CD4-positive, alpha-beta memory T cell (primary cell): ENCODE measurements at places on chromosomes 3 and 15.

- no peaks in the 10 kb centered on the region for H3K4me1 ChIP-seq
- H3K27me3 ChIP-seq: no peaks in the 10 kb centered on the region
- H3K4me3 ChIP-seq: no peak overlapping the region
Measured at GRCh38 chr3:98343647-98344507, 9.8 kb upstream of the OR5K4 start.

DNA sequence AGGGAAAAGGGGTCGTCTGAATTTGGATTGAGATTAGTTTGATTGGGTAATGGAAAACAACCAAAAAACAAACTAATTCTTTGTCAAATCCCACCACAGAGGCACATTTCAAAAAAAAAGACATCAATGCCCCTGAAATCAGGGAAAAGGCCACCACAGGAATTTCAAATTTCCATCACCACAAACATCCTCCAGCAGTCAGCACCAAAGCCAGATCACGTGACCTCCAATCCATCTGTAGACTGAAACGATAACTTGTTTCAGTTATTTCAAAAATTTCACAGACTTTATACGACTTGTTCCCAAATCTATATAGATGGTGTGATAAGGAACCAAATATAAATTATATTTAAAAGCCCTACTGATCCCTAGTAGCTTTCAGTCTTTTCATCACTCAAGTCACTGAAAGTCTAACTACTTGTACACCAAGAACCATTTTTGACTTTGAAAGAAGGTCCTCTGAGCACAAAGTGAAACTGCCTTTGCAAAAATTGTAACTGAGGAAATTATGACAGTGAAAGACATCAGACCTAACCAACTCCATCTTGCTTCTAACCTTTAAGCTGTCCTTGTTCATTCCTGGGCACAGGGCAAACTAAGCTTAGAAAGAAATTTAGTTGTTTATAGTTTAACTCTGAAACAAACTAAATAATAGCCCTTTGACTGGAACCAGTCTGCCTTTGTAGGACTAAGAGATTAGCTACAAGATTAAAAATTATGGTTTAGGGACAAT, 48.1 kb upstream of the PLCL2 start:
- DNase-seq: no peak
- no peak overlapping the region for H3K4me3 ChIP-seq
- no peaks in the 10 kb centered on the region for H3K36me3 ChIP-seq

DNA sequence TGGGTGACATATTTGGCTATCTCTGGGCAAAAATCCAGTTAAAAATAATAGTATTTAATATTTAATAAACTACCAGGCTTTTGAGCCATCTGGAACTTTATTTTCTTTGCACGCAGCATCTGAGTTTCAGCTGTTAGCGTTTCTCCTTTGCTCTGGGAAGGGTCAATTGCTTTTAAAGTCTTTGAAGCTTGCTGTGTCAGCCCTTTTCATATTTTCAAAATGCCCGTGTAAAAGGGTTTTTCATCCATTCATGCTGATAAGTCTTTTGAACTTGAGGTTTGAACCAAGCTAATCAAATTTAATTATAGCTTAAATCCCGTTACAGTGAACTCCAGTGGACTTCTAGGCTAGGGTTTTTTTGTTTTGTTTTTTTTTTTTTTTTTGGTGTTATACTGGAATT, 79.1 kb downstream of the SLC25A26 start:
- H3K4me1 ChIP-seq: peaks cover 79% of the 10 kb centered on the region
- no peak overlapping the region for H3K4me3 ChIP-seq
- DNase-seq: no peak
- H3K36me3 ChIP-seq: no peaks in the 10 kb centered on the region
- H3K27ac ChIP-seq: no peak overlapping the region

- H3K4me1 ChIP-seq: no peaks in the 10 kb centered on the region
- H3K4me3 ChIP-seq: no peak overlapping the region
- H3K27me3 ChIP-seq: no peaks in the 10 kb centered on the region
- DNase-seq: no peak
Measured at GRCh38 chr3:194443901-194444300, 42.9 kb downstream of the ATP13A3 start.

GRCh38 chr15:48498828-48499227, 146.7 kb downstream of the FBN1 start:
- no peak overlapping the region for H3K4me3 ChIP-seq
- no peaks in the 10 kb centered on the region for H3K36me3 ChIP-seq
- H3K27ac ChIP-seq: no peak overlapping the region
- DNase-seq: no peak
- no peaks in the 10 kb centered on the region for H3K4me1 ChIP-seq

- no peaks in the 10 kb centered on the region for H3K36me3 ChIP-seq
- DNase-seq: no peak
- no peak overlapping the region for H3K4me3 ChIP-seq
- H3K27me3 ChIP-seq: no peaks in the 10 kb centered on the region
- H3K27ac ChIP-seq: no peak overlapping the region
- peaks cover 27% of the 10 kb centered on the region for H3K4me1 ChIP-seq
Measured at GRCh38 chr3:179088306-179088705, 16.7 kb upstream of the ZMAT3 start.

DNA sequence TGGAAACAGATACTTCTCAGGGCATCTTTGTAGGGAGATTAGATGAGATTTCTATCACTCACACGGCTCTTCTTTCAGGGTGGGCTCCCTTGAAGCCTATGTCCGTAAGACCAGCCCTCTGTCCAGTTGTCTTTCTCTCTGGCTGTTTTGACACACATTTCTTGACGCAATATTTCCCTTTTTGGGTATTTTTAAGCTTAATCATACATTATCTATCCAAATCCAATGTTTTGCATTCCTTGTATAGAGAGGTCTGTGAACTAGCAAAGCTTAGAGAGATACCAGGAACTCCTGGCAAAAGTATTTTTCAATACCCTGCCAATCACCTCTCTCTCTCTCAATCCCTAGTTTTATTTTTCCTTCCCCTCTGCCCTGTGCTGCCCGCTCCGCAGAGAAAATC, 79.3 kb downstream of the EOMES start:
- no peaks in the 10 kb centered on the region for H3K27me3 ChIP-seq
- peaks cover 22% of the 10 kb centered on the region for H3K4me1 ChIP-seq
- no peak for DNase-seq
- no peak overlapping the region for H3K27ac ChIP-seq
- no peaks in the 10 kb centered on the region for H3K36me3 ChIP-seq

DNA sequence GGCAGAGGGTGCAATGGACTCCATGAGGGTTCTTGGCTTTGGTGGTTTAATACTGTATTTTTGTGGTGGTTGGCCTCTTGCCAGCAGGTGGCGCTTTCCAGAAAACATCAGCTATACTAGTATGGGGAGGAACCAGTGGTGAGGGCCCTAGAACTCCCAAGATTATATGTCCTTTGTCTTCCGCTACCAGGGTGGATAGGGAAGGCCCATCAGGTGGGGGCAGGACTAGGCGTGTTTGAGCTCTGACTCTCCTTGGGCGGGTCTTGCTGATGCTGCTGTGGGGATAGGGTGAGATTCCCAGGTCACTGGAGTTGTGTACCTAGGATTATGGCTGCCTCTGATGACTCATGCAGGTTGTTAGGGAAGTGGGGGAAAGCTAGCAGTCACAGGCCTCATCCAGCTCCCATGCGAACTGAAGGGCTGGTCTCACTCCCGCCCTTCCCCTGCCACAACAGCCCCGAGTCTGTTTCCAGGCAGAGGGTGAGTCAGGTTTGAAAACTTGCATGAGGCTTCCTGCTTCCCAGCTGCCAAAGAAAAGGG, 357.7 kb downstream of the OTOL1 start:
- no peaks in the 10 kb centered on the region for H3K4me1 ChIP-seq
- DNase-seq: no peak
- H3K4me3 ChIP-seq: no peak overlapping the region
- H3K36me3 ChIP-seq: no peaks in the 10 kb centered on the region
- no peak overlapping the region for H3K27ac ChIP-seq
- H3K27me3 ChIP-seq: no peaks in the 10 kb centered on the region

DNA sequence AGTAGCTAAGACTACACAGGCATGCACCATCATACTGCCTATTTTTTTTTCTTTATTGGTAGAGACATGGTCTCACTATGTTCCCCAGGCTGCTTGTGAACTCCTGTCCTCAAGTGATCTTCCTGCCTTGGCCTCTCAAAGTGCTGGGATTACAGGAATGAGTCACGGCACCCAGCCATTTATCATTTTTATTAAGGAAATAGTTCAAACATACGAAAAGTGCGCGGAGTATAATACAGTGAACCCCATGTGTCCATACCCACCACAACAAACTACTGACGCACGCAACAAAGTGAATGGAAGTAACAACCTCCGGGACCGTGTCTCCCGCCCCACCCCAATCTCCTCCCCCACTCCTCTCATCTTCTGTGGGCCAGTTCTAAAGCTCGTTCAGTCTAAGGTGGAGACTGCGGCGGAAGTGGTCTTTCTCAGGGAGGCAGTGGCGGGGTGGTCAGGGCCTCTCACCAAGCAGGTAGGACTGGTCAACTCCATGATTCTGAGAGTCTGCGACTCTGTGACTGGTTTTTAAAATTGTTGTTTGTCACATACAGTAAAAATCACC, 42.1 kb downstream of the DNAJB8 start:
- H3K27me3 ChIP-seq: no peaks in the 10 kb centered on the region
- no peak for DNase-seq
- no peaks in the 10 kb centered on the region for H3K36me3 ChIP-seq
- H3K4me3 ChIP-seq: no peak overlapping the region

GRCh38 chr15:57134851-57135250, 216.4 kb downstream of the TCF12 start:
- H3K27ac ChIP-seq: no peak overlapping the region
- no peak for DNase-seq
- H3K4me1 ChIP-seq: peaks cover 21% of the 10 kb centered on the region
- H3K4me3 ChIP-seq: no peak overlapping the region
- no peaks in the 10 kb centered on the region for H3K36me3 ChIP-seq

DNA sequence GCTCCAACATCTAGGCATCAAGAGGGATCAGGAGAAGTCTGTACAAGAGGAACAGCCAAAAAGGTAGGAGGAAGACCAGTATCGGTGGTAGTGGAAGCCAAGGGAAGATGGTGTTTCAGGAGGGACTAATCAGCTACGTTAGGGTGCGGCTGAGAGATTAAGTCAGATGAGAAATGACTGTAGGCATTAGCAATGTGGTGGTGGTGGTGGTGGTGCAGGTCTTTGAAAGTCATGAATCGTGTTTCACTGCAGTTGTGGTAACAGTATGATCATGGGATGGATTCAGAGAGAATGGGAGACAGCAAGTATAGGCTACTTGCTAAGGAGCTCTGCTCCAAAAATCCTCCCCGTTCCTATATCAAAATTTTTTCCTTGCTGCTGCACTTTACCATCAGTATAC, 35.5 kb downstream of the ASTE1 start:
- no peak overlapping the region for H3K4me3 ChIP-seq
- no peak for DNase-seq
- no peak overlapping the region for H3K27ac ChIP-seq
- no peaks in the 10 kb centered on the region for H3K27me3 ChIP-seq

- no peak overlapping the region for H3K27ac ChIP-seq
- H3K4me1 ChIP-seq: no peaks in the 10 kb centered on the region
- no peak overlapping the region for H3K4me3 ChIP-seq
- no peaks in the 10 kb centered on the region for H3K27me3 ChIP-seq
Measured at GRCh38 chr3:79767194-79767904, 449 bp downstream of the ROBO1 start.

GRCh38 chr3:52827441-52827840, 3.0 kb downstream of the ITIH4 start:
- H3K4me3 ChIP-seq: no peak overlapping the region
- H3K27ac ChIP-seq: no peak overlapping the region
- no peaks in the 10 kb centered on the region for H3K4me1 ChIP-seq
- no peak for DNase-seq
- H3K27me3 ChIP-seq: no peaks in the 10 kb centered on the region

DNA sequence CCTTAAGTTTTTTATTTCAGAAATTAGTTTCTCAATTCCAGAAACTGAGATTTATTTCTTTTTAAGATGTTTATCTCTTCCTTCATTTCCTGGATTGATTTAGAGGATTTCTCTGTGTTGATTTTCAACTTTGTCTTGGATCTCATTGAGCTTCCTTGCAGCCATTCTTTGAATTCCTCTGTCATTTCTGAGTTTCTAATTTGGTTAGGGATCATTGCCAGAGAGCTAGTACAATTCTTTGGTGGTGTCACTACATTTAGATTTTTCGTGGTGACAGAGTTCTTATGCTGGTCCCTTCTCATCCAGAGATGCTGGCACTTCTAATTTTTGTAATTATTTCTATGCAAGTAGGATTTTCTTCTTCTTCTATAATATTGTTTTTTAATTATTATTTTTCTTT, 691.1 kb upstream of the NAALADL2 start:
- DNase-seq: no peak
- H3K36me3 ChIP-seq: no peaks in the 10 kb centered on the region
- no peak overlapping the region for H3K27ac ChIP-seq
- H3K4me3 ChIP-seq: no peak overlapping the region
- H3K27me3 ChIP-seq: no peaks in the 10 kb centered on the region

- no peaks in the 10 kb centered on the region for H3K36me3 ChIP-seq
- no peak overlapping the region for H3K4me3 ChIP-seq
- DNase-seq: no peak
Measured at GRCh38 chr3:126081618-126082361, 2.1 kb downstream of the SLC41A3 start.

DNA sequence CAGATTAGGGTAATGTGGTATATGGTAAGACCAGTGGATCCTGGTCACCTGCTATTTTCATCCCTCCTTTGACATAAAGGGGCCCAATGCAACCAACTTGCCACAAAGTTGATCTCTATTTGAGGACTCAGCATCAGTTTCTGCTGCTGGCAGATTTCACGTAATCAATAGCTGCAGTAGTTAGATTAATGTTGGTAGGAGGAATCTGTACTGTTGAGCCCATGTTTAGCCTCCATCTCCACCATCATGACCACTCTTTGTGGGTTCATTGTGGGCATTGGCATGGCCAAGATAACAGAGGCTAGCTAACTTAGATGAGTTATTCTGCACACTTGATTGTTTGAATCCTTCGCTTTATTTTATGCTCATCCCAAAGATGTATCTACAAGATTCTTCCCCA, 29.9 kb downstream of the CGGBP1 start:
- H3K36me3 ChIP-seq: no peaks in the 10 kb centered on the region
- no peak overlapping the region for H3K4me3 ChIP-seq
- H3K27ac ChIP-seq: no peak overlapping the region
- peaks cover 19% of the 10 kb centered on the region for H3K4me1 ChIP-seq
- no peak for DNase-seq

- H3K27me3 ChIP-seq: no peaks in the 10 kb centered on the region
- H3K4me1 ChIP-seq: peaks cover 58% of the 10 kb centered on the region
- H3K36me3 ChIP-seq: no peaks in the 10 kb centered on the region
- no peak overlapping the region for H3K4me3 ChIP-seq
- no peak overlapping the region for H3K27ac ChIP-seq
- DNase-seq: peak; percentile 38
Measured at GRCh38 chr3:182967218-182968204, 12.8 kb downstream of the DCUN1D1 start.
